ENCODE measurements at places on chromosomes 3 and 15. TPM values are rescaled to one million over a fixed set of nuclear protein-coding genes. Genes with fewer than 3 reads are reported as not detected.

DNA sequence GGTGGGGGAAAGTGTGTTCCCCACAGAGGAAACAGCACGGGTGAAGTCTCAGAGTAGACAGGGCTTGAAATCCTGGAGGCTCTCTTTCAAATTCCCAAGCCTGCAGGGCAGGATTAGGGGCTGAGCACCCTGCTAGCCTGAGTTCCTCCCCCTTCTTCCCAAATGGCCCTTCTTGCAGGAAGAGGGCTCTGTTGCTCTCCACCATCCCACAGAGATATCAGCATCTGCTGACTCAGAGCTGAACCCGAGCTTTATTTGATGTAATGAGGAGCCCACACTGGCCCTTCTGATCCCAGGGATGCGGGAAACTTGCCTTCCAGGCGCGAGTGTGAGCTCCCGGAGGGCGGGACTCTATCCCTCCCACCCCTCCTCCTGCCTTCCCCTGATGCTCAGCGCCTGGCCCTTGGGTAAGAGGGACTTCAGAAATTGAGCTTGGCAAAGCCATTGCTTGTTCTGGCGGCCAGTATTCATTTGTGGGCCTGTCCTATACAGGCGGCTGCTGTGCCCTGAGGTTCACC is 1.4 kb upstream of the STRA6 start:
- H3K36me3 ChIP-seq = no peaks in the 10 kb centered on the region
- H3K27ac ChIP-seq = no peak overlapping the region
- no peak overlapping the region for H3K4me3 ChIP-seq
- H3K27me3 ChIP-seq = no peaks in the 10 kb centered on the region
- peaks cover 16% of the 10 kb centered on the region for H3K4me1 ChIP-seq
- no peak for DNase-seq

DNA sequence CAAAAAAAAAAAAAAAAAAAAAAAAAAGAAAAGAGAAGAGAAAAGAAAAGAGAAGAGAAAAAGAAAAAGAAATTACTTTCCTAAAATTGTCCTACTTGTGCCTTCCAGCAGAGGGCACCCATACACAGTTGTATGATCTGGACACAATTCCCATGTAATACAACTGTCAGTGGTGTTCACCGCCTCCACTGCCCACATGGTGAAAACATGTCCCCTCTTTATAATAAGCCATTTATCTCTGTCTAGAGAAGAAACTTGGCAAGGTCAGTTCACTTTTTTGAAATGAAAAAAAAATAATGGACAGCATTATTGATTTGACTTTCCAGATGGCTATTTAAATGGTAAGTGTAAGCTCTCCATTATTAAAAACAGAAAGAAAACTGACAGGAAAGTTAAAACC is 459.4 kb downstream of the GBE1 start:
- H3K36me3 ChIP-seq = no peaks in the 10 kb centered on the region
- DNase-seq = no peak
- H3K27ac ChIP-seq = no peak overlapping the region

The ZNF80 gene
- not detected for total RNA-seq

The FBXO45 gene
- 14.7 TPM for total RNA-seq

The HIGD2B gene
- not detected for total RNA-seq
